ENCODE measurements at places on chromosomes 6 and 20. TPM values are rescaled to one million over a fixed set of nuclear protein-coding genes. Genes with fewer than 3 reads are reported as not detected.

SPATS1 gene
- total RNA-seq, result 0.88 TPM

- H3K27ac ChIP-seq, result no peak within 1 kb of the TSS
- H3K36me3 ChIP-seq, result no peaks in the 10 kb centered on the region
Observed at GRCh38 chr6:104956731-104957294, at the start of gene LIN28B. LIN28B (plus strand) TSS chr6:104957107; CDS start chr6:104957251, 144 bp downstream.

- peak overlapping the region; percentile 96 for H3K27ac ChIP-seq
- H3K27me3 ChIP-seq, result no peaks in the 10 kb centered on the region
- no peaks in the 10 kb centered on the region for H3K4me1 ChIP-seq
Observed at GRCh38 chr6:44386929-44387345, 569 bp upstream of the CDC5L start.

BAG2 gene
- 2.8 TPM for total RNA-seq

ZNF391 gene
- total RNA-seq, result 6.3 TPM

DNA sequence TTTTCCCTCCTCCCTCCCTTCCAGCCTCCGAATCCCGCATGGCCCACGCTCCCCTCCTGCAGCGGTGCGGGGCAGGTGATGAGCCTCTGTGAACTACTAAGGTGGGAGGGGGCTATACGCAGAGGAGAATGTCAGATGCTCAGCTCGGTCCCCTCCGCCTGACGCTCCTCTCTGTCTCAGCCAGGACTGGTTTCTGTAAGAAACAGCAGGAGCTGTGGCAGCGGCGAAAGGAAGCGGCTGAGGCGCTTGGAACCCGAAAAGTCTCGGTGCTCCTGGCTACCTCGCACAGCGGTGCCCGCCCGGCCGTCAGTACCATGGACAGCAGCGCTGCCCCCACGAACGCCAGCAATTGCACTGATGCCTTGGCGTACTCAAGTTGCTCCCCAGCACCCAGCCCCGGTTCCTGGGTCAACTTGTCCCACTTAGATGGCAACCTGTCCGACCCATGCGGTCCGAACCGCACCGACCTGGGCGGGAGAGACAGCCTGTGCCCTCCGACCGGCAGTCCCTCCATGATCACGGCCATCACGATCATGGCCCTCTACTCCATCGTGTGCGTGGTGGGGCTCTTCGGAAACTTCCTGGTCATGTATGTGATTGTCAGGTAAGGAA lies at the start of gene OPRM1:
Gene OPRM1 (plus strand): TSS at position 10 of the 612 bp plus-strand sequence. CDS start 305 bp downstream, at position 315.
- no peaks in the 10 kb centered on the region for H3K36me3 ChIP-seq
- no peak within 1 kb of the TSS for H3K27ac ChIP-seq
- DNase-seq, result peak; percentile 33
- H3K27me3 ChIP-seq, result peaks cover 3% of the 10 kb centered on the region

INSM1 gene
- total RNA-seq, result 0.50 TPM

MLN gene
- 0.39 TPM for total RNA-seq

ZNF165 gene
- 1.7 TPM for total RNA-seq

GRCh38 chr20:43726811-43727338 lies at the start of gene GTSF1L:
GTSF1L (minus strand) TSS chr20:43727002; CDS start chr20:43726694, 308 bp downstream.
- no peaks in the 10 kb centered on the region for H3K36me3 ChIP-seq
- H3K27me3 ChIP-seq, result no peaks in the 10 kb centered on the region
- H3K27ac ChIP-seq, result no peak within 1 kb of the TSS
- no peak for DNase-seq

- peaks cover 8% of the 10 kb centered on the region for H3K4me1 ChIP-seq
- no peak overlapping the region for H3K4me3 ChIP-seq
- H3K27me3 ChIP-seq, result no peaks in the 10 kb centered on the region
- DNase-seq, result peak; percentile 81
Observed at GRCh38 chr6:109867009-109867969, 110.8 kb upstream of the GPR6 start.

CDSN gene
- total RNA-seq, result not detected

DNA sequence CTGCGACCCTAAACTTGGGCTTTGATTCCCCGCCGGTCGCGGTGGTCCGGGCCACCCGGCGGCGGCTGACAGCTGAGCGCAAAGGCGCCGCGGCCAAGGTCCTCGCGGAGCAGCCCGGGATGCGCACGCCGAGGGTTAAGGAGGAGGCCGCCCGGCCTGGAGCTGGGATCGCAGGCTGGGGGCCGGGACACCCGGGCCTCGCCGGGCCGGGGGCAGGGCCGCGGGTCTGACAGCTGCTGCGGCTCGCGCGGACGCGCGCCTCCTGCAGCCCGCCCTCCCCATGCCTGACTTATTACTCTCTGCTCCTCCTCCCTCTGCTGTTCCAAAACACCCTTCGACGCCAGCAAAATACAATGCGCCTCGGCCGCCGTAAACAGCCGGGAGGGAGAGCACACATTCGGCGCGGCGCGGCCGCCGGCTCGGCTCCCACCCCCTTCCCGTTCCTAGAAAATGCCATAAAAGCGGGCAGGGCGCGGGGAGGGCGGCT lies 746 bp downstream of the BACH2 start:
- peaks cover 23% of the 10 kb centered on the region for H3K4me1 ChIP-seq
- peak overlapping the region; percentile 74 for H3K4me3 ChIP-seq
- H3K36me3 ChIP-seq, result no peaks in the 10 kb centered on the region
- DNase-seq, result peak; percentile 61
- peak overlapping the region; percentile 86 for H3K27ac ChIP-seq
- no peaks in the 10 kb centered on the region for H3K27me3 ChIP-seq

PI3 gene
- total RNA-seq, result not detected

SRSF12 gene
- total RNA-seq, result 28.2 TPM

DNA sequence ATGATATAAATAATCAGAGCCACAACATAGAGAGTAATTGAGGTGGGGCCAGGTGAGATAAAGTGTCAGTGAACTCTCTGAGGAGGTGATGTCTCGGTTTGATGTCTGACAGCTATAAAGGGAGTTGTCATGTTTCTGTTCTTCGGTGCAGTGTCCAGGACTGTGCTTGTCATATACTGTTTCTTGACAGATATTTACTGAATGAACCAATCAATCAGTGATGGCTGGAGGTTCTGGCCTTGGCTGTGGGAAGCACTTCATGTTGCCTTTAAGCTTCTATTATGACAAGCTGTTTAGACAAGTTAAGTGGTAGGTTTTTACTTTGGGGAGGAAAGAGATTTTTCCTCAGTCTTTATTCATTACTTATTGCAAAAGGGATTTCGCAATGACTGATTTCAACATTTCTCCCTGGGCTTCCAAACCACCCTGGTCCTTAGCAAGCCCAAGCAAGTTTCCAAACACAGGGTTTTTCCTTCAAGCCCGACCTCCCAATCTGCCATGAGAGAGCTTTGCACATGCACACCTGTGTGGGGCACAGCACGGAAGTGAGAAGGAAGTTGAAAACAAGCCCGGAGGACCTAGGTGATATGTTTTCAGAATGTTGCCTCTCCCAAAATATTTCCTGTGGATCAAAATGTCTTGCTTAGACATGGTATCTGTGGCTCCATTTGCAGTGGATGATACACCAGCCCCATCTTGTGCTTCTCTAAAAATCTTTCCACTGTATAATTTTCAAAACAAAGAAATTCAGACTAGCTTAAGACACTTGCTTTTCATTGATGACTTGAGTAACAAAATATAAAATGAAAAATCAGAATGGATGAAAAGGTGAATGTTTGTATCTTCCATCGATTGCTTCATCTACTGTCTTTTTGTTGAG lies 567.3 kb upstream of the BTBD3 start:
- H3K27me3 ChIP-seq, result no peaks in the 10 kb centered on the region
- H3K4me3 ChIP-seq, result no peak overlapping the region

PLCB1 gene
- total RNA-seq, result 42.9 TPM

GRCh38 chr20:22418738-22419137 lies 165.6 kb downstream of the FOXA2 start:
- H3K27me3 ChIP-seq, result peaks cover 19% of the 10 kb centered on the region
- H3K4me1 ChIP-seq, result no peaks in the 10 kb centered on the region
- H3K27ac ChIP-seq, result no peak overlapping the region
- no peak overlapping the region for H3K4me3 ChIP-seq
- no peaks in the 10 kb centered on the region for H3K36me3 ChIP-seq

DNA sequence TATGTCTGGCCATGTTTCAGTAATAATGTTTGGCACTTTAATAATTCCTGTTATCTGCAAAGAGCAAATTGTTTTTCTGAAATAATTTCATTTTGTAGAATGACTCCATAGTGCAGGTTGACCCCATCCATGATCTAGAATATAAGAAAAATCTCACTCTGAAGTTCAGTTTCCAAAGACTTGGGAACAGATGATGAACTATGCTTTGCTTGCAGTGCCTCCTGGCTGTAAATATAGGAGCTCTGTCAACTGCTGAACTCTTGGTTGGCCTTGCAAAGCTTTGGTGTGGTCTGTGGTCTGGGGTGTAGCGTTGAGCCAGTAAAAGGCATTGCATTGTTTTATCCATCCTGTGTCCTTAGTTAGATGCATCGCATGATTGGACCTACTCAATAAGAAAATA lies 104.0 kb downstream of the PLCB4 start:
- H3K27me3 ChIP-seq, result no peaks in the 10 kb centered on the region
- no peaks in the 10 kb centered on the region for H3K4me1 ChIP-seq
- no peak for DNase-seq
- H3K4me3 ChIP-seq, result no peak overlapping the region
- no peak overlapping the region for H3K27ac ChIP-seq

DNA sequence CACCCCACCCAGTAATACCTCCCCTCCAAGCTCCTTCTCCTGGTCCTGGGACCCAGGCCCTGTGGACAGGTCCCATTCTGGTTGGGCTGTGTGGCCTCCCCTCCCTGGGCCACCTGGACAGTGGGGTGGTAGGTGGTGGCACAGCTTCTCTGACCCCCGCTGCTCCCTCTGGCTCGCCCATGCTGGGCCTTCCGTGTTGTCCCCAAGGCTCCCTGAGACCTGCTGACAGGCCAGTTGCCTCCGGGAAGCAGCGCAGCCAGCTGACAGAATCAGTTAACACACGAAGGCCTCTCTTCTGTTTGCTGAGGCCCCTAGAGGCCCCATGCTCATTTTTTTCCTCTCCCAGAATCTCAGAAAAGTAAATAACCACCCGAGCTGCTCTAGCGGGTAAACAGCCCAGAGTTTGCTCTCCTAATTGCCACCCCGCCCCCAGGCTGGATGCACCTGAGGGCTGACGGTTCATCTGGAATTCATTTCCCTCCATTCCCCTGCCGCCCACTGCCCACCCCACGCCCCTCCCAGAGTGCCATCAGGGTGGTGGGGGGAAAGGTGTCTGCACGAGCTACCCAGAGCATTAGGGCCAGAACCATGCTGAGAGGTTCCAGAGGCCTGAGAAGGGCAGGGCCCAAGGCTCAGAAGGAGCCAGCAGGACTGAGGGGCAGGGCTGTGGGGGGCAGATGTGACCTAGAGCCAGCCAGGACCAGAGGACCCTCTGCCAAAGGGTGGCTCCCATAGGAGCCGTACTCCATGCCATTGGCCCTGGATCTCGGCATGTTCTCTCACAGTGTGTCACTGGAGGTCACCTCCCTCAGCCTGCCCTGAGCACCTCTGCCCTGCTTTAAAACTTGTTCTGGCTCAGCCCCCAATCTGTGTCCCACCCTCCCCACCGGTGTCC lies 157.5 kb downstream of the GRM4 start:
- no peaks in the 10 kb centered on the region for H3K36me3 ChIP-seq
- no peaks in the 10 kb centered on the region for H3K27me3 ChIP-seq
- DNase-seq, result no peak

FRK gene
- total RNA-seq, result 1.9 TPM

ADGRB3 gene
- 26.9 TPM for total RNA-seq

GRCh38 chr6:10180138-10181074 lies 234.5 kb downstream of the TFAP2A start:
- no peaks in the 10 kb centered on the region for H3K36me3 ChIP-seq
- H3K27me3 ChIP-seq, result no peaks in the 10 kb centered on the region
- H3K27ac ChIP-seq, result no peak overlapping the region

GRCh38 chr6:146550911-146551310 lies 7.3 kb downstream of the RAB32 start:
- H3K27me3 ChIP-seq, result no peaks in the 10 kb centered on the region
- no peak for DNase-seq
- no peaks in the 10 kb centered on the region for H3K4me1 ChIP-seq
- H3K36me3 ChIP-seq, result peaks cover 2% of the 10 kb centered on the region
- no peak overlapping the region for H3K27ac ChIP-seq

GRCh38 chr20:62308102-62308822 lies 5.5 kb downstream of the ADRM1 start:
- H3K27me3 ChIP-seq, result no peaks in the 10 kb centered on the region
- peaks cover 28% of the 10 kb centered on the region for H3K4me1 ChIP-seq
- no peak overlapping the region for H3K27ac ChIP-seq
- DNase-seq, result no peak
- peaks cover 99% of the 10 kb centered on the region for H3K36me3 ChIP-seq
- no peak overlapping the region for H3K4me3 ChIP-seq

KCNG1 gene
- total RNA-seq, result 2.6 TPM

DNA sequence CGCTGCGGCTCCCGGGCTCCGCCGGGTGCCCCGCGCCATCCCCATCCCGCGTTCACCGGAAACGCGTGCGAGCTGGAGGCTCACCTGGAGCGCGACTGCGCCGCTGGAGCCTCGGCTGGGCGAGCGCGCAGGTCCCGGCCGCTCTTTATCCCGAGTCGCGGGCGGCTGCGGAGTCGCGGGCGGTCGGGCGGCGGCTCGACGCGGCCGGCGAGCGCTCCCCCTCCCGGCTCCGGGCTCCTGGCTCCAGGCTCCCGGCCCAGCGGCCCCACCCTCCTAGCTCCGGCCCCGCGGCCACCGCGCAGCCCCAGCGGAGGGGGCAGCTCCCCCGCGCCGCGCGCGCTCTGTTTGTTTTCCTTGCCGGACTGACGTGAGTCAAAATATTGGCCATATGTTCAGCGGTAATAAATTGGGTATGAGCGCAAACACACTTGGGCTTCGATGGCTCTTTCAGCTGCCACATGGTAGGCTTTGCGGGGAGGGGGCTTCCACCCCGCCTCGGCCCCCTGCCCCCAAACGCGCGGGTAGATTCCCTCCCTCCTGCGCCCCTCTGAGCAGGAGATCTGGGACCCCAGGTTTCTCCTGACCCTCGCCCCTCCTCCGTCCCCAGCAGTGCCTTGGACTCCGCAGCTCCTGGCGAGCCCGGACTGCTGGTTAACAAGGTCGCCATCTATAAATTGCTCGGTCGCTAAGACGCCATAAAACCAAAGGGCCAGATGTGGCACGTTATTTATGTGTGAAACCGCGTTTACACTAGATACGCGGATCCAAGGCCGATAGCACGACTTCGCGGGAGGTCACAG lies 8.8 kb upstream of the NKX2-2 start:
- peaks cover 22% of the 10 kb centered on the region for H3K4me1 ChIP-seq
- peaks cover 93% of the 10 kb centered on the region for H3K27me3 ChIP-seq
- peaks cover 1% of the 10 kb centered on the region for H3K36me3 ChIP-seq
- peak overlapping the region; percentile 28 for H3K4me3 ChIP-seq
- no peak for DNase-seq

DNA sequence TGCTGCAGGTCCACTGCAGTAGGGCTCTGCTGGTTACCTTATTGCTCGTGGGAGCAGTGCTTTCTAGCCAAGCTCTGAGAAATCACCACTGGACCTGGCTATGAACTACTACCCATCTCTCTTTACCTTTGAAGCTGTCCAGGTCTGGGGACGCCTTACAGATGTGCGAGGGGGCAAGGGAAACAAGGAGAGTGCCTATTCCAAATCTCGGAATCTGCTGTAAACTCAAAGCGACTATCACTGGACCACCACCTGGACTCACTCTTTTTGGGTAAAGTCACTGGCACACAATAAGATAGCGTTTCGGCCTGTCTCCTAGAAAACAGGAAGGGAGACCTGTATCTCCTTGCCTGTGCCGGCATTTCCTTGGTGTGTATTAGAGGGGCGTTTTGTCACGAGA lies 5.3 kb downstream of the NRN1 start:
- H3K4me3 ChIP-seq, result no peak overlapping the region
- peak; percentile 39 for DNase-seq
